ENCODE measurements at places on chromosomes 12 and 14.

- no peak for DNase-seq
These were observed 101.9 kb upstream of the OVCH1 start for GRCh38 chr12:29599381-29599780.

GRCh38 chr14:104117341-104118005 lies 20.9 kb upstream of the KIF26A start:
- peak; percentile 59 for DNase-seq

DNA sequence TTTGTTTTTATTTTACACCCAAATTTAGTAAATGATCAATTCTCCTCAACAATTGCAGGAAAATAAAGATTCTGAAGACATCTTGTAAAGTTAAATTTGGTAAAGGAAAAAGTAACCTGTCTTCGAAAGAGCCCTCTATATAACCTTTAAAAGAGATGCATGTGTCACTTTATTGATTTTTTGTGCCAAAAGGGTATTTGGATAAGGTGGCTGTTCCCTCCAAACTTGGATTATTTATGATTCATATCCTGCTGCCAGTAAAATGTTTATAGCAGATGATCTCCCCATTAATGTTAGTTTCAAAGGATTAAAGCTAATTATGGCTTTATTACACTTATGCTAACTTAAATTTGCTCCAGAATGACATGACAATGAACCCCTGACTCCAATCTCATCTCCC lies 98.8 kb downstream of the DUSP6 start:
- no peak for DNase-seq

GRCh38 chr14:60862283-60862682 lies 118.6 kb downstream of the TRMT5 start:
- DNase-seq: peak; percentile 90

DNA sequence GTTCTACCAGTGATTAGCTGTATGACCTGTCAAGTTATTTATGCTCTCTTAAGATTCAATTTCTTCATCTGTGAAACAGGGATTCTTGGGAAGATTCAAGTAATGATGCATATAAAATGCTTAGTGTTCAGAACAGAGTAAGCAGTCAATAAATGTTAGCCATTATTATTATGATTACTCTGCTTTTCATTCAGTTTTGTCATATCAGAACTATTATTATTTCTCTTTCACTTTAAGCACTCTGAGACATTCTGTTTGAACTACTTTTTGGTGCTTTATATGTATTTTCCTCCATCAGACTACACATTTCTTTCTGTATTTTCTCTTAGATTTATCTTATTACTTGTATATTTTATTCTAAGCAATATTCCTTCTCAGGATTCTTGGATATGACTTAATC lies 81.2 kb downstream of the CFAP54 start:
- DNase-seq: no peak

- no peak for DNase-seq
These were observed 134.8 kb upstream of the VRK1 start for GRCh38 chr14:96662116-96662970.

DNA sequence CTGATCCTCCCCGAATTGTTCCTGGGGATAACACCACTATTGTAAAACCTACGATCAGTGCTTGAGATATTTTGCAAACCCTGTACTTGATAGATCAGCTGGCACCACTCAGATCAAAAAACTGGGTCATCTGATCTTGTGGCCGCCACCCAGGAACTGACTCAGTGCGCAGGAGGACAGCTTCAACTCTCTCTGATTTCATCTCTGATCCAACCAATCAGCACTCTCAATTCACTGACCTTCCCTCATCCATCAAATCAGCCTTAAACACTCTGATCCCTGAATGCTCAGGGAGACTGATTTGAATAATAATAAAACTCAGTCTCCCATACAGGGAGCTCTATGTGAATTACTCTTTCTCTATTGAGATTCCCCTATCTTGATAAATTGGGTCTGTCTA lies 4.2 kb upstream of the XPOT start:
- DNase-seq: no peak

GRCh38 chr14:83463500-83464098 lies 1929.9 kb upstream of the SEL1L start:
- no peak for DNase-seq

- DNase-seq: no peak
These were observed 505.0 kb upstream of the FLRT2 start for GRCh38 chr14:85024931-85025330.

DNA sequence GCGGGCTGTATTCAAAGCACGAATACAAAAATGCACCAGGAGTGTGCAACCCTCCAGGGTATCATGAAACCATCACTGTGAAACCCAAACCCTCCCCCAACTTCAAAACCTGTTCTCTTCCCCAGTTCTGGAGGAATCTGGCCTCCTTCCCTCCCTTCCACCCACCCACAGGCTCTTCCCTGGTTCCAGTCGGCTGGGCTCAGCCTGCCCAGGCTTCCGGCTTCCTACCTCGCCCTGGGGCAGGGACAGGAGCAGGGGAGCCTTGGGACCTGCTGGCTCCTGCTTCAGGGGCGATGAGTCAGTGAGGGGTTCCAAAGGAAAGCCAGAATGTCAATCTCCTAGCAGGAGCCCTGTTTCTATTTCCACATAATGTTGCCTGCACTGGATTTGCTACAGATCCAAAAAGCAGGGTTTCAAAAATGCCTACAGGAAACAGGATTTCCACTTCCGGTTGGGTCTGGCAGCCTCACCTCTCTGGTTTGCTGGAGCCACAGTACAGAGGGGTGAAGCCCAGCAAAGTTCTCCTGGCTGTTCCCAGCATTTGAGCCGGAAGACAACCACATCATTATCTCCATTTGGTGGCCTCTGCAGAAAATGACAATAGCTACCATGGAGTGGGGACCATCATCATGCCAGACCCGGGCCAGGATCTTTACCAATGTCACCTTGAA lies 278.3 kb downstream of the DPF3 start:
- DNase-seq: no peak

- DNase-seq: peak; percentile 86
These were observed 29.3 kb upstream of the PNMA1 start for GRCh38 chr14:73743431-73743931.

DNA sequence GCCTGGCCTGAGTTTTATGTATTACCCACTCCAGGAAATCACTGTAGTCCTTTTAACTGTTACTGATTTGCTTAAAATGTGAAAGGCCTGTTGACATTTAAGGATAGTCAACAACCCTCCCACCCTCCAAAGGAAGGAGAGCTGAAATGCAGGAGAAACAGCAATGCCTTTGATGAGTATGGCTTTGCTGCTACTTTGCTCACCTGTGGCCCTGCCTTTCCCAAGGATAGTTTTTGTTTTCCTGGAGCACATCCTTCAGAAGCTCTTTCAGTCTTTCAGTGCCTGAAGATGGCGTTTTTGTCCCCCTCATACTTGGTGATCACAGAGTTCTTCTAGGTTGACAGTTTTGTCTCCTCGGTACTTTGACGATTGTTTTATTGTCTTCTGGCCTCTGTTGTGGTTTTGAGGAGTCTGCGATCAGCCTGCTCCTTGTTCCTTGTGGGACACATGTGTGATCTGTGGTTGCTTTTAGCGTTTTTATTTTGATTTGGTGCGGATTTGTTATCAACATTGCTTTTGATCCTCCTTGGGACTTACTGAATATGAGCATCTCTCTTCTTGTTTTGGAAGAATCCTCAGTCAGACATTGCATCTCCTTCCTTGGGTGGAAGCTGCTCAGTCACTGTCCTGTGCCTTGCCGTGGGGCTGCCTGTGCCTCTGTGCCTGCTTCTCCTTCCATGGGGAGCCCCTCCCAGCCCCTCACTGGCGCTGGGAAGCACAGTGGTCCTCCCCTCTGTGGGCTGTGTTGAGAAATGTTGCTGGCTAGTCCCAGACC lies 17.2 kb downstream of the PACS2 start:
- no peak for DNase-seq

DNA sequence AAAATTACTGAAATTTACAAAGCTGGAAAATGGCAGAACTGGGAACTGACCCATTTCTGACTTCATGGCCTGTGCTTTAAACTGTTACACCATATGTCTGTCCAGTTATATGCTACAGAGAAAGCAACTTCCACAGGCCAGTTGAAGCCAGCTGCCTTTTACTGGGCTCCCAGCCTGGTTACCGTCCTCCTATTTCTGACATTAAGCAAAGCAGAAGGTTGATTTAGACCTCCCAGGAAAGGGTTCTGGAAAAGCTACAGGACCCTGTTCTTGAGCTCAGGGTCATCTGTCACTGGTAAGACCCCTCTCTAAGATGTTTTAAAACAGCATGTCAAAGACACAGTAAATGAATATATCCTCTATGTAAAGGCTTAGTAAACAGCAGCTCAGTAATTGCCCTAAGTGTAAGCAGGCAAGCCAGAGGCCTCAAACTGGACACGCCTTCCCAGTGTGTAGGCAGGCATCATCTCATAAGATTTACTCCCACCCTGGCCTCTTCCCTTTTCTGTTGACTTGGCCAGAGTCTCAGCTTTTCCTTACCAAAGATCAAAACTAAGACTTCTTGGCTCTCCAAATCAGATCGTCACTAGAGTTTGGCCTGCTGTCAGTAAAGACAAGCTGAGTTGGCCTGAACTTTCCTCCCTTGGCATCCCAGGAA lies 55.4 kb upstream of the RNU6-8 start:
- no peak for DNase-seq

DNA sequence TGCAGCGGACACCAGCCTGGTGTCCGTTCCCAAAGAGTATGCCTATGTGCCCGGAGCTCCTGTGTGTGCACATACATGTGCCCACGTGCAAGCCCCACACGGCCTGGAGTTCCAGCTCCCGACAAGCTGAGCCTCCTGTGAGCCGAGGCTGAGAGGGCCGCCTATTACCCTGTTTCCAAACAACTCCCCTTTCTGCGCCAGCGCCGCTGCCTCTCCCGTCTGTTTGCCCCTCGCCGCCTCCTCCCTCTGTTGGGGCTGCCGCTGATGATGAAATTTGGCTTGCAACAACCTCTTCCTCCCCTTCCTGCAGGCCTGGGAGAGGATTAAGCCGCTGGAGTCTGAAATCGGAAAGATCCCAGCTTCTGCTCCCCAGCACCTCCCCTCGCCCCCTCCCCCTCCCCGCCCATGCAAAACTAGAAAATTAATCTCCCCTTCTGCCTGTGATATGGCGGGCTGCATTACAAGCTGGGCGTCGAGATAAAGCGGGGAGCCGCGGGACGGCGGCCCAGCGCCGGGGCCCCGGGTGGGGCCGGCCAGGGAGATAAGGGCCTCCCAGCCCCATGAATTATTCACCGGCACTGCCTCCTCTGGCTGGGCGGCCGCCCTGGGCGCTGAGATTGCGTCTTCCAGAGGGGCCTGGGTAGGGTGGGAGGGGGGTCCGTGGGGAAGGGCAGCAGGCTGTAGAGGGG lies 6.8 kb upstream of the ASIC1 start:
- DNase-seq: peak; percentile 41

Measured in mucosa of descending colon (tissue), 3 donors.